Activated CD4-positive, CD25-positive, alpha-beta regulatory T cell treated with anti-CD3 and anti-CD28 coated beads, Interleukin-2, amount 50 U/mL, for 16 hours (primary cell): ENCODE measurements at places on chromosomes 5 and 9.

DNA sequence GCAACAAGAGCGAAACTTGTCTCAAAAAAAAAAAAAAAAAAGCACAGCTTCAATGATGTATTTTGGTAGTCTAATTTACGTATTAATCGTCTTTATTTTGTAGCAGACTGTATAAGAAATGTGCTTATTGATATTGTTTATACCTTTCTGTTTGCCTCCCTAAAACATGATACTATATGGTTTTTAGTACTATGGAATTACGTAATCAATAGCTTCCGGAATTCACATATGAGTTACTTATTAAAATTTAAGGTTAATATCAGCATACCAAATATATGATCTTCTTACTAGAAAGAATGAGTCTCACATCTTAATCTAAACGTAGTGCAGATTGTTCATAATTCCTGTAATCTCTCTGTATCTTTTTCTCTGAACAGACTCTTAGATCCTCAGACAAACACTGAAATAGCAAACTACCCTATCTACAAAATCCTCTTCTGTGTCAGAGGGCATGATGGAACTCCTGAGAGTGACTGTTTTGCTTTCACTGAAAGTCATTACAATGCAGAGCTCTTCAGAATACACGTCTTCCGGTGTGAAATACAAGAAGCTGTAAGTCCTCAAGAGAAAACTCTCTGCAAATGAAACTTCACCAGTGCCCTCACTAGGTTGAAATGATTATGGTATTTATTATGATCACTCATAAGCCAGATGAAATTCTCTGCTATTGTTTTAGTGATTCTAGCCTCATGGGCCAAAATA lies 44.4 kb upstream of the GPR21 start:
- DNase-seq = no peak

GRCh38 chr5:155025895-155026294 lies 12.3 kb downstream of the KIF4B start:
- DNase-seq = no peak

DNA sequence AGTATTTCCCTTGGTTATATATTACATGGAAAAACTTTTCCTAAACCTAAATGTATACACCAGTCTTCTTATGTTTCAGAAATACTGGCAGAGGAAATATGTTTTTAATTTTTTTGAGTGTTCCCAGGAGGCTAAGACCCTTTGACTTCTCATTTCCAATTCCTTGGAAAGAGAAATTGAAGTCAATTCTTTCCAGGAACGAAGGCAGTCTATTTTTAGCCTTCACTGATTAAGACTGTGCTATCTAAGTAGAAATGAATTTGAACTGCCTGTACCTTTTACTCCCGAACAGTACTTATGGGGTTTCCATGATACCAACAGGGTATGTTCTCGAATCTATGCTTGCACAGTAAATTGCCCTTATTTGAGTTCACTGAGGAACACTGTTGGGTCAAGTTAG lies 340.3 kb upstream of the CD180 start:
- DNase-seq = no peak

DNA sequence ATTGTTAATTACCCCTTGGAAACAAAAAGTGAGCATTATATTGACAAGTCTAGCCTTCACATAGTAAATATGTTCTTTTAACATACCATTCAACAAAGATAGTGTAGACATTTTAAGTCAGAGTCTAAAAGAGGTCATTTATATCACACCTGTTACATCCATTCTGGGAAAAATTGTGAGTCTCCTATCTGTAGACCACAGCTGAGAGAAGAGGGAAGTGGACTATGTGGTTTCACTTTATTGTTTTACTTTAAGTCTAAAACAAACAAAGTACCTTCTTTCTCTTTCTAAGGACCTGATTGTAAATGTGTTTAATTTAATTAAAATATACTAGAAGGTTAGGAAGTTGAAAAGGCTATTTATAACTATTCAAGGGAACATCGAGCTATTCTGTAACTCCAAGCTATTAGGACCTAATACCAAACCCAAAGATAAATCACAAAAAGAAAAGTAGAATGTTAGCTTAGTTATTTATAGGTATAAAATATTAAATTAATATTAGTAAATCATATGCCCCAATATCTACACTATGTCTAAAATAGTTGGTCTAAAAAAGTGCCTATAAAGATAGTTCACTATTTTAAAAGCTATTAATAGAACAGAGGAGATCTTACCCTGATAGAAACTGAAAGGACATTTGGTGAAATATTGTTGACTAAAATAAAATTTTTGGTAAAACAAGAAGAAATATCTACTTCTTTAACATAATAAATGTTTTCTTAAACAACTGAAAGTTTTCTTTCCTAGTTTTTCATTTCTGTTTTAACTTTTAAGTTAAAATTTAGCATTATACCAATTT lies 134.9 kb downstream of the TMEM167A start:
- no peak for DNase-seq

GRCh38 chr9:127424676-127424999 lies 456 bp downstream of the ZNF79 start:
- no peak for DNase-seq
